ENCODE measurements at places on chromosomes 7 and 10.

GRCh38 chr10:24969841-24970281 is 17.5 kb upstream of the PRTFDC1 start:
- DNase-seq = no peak

DNA sequence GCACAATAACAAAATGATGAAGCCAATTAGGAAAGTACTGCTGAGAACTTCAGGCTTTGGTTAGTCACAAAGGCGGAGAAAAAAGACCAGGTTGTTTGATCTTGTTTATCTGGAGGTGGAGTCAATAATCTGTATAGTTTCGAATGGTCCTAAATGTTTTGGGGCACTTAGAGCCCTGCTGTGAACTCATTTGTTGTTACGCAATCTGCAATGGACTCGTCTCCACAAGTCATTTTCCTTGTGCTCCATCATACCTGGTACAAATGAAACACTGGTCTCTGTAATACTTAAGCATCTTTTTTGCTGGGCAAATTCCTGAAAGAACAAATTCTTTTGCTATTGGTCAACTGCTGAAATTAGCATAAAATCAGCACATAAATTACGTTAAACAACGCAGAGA is 430.5 kb downstream of the GATA3 start:
- DNase-seq = no peak

- no peak for DNase-seq
Observed at GRCh38 chr7:2120251-2120660, 112.5 kb downstream of the MAD1L1 start.

- peak; percentile 6 for DNase-seq
Observed at GRCh38 chr7:84425702-84426259, 231.2 kb upstream of the SEMA3A start.

DNA sequence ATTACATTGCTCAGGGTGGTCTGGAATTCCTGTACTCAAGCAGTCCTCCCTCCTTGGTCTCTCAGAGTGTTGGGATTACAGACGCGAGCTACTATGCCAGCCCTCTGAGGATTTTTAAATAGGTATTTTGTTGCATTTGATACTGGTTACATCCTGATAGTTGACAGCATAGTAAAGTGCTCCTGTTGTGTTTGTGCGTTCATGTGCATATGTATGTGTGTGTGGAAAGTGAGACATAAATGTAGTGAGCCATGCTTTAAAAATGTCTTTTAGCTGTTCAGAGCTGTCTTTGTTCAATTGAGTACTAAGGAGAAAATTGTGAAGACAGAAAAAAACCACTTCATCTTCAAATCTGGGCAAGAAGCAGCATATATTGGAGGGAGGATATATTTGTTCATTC is 27.8 kb downstream of the ZNRF2 start:
- DNase-seq = no peak

GRCh38 chr7:95700917-95701316 is 71.4 kb upstream of the DYNC1I1 start:
- no peak for DNase-seq

GRCh38 chr10:58756130-58756719 is 243.6 kb downstream of the BICC1 start:
- DNase-seq = no peak

DNA sequence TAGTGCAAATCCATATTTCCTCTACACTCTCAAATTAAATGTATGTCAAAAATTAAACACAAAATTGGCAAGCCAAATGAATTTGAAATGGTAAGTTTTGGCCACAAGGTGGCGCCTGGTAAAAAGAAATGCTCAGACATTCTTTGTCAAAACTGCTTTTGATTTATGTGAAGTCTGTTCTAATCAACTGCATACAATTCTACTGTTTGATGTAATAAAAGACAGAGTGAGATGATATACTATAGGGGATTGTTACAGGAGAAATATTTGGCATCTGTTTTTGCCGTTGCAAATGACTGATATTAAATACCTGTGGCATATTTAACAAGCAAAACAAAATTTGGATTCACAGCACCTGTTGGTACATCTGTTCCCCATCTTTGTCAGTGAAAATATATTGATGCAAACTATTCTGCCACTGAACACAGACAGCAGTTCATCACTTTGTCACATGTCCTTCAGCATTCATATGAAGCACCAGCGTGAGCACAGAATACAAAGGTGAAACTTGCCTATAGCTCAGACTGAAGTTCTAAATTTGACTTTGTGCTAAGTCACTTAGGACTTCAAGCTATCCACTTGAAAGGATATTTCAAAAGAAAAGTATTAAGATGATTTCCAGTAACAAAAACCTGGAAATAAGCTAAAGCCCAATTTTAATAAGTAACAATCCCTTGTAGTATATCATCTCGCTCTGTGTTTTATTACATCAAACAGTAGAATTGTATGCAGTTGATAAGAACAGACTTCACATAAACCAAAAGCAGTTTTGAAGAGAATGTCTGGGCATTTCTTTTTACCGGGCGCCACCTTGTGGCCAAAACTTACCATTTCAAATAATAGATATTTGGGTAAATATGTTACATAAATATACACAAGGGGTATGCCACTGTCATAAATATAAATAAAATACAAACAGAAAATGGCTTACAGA is 10.2 kb upstream of the CH25H start:
- peak; percentile 27 for DNase-seq

DNA sequence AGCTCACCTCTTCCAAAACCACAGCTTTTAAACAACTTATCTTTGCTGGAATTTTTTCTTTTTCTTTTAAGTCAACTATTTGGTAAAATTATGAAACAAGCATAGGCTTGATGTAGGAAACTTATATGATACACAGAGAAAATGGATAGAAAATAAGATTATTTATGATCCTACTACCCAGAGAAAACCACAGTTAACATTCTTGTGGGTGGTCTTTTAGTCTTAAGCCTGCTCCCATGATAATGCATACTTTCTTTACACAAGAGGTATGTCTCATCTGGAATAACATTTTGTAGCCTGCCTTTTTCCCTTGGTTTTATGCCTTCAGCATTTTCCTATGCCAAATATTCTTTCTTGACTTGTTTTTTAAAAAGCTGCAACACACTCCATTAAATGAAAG is 21.4 kb downstream of the PLPP4 start:
- DNase-seq = no peak

GRCh38 chr10:21176934-21177480 is 279.9 kb upstream of the NEBL start:
- DNase-seq = no peak

- DNase-seq = no peak
Observed at GRCh38 chr7:16986755-16987154, 105.0 kb upstream of the AGR3 start.

DNA sequence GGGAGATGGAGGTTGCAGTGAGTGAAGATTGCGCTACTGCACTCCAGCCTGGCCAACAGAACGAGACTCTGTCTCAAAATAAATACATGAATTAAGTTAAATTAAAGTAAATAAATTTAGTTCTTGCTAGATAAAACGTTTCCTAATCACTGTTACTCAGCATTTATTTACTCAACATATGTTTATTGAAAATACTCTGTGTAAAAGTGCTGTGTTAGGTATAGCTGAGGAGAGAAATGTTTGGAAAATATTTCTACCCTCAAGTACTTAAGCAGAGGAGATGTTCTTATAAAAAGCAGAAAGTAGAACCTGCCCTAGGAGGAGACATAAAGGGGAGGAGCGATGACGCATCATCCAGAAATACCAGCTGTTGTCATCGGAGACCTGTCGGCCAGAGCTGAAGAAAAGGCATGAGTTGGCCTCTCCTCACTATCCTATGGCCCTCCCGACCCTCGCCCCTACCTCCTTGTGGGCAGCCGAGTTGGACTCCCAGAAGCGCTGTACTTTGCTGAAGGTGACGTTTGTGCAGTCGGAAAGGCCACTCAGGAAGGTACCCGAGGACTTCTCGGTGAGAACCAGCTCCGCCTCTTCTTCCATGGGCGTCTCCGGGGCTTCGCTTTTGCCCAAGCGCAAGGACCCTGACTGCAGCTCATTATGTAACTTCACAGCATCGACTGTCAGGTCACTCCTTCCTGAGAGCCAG is 1.1 kb downstream of the RRP12 start:
- DNase-seq = peak; percentile 38

DNA sequence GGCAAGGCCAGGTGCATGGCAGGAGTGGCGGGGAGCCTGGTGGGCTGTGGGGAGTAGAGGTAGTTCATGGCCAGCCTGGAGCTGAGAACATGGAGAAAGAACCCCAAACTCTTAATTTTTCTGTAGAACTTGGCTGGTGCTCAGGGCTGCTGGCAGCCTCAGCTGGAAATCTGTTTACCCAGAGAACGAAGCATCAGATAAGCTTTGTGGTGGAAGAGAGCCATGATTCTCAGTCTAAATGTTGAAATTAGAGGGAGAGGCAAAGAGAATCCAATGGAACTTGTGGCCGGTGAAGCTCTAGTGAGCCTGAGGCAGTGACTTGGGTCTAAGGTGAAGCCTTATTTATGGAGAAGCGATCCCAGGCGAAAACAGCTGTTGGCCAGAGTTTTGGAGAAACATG is 126.4 kb downstream of the CCDC3 start:
- no peak for DNase-seq

DNA sequence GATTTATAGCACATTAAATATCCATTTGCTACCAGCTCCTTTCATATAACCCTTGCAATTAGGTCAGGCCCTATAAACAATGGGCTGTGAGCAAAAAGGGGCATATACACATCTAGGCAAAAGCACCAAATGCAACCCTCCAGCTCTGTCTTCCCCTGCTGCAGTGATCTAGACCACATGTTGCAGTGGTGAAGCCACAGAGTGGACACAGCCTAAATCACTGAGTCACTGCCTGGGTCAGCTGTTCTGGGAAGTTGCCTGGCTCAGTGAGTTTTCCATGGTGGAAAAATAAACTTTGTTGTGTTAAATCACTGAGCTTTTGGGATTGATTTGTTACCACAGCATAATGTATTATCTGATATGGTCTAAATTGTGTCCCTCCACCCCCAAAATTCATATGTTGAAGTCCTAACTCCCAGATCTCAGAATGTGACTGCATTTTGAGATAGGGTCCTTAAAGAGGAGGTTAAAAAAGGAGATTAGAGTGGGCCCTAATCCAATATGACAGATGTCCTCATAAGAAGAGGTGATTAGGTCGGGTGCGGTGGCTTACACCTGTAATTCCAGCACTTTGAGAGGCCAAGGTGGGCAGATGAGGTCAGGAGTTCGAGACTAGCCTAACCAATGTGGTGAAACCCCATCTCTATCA is 70.4 kb downstream of the ZFAND4 start:
- no peak for DNase-seq

GRCh38 chr10:13707156-13707881 is 120.6 kb downstream of the PRPF18 start:
- no peak for DNase-seq

DNA sequence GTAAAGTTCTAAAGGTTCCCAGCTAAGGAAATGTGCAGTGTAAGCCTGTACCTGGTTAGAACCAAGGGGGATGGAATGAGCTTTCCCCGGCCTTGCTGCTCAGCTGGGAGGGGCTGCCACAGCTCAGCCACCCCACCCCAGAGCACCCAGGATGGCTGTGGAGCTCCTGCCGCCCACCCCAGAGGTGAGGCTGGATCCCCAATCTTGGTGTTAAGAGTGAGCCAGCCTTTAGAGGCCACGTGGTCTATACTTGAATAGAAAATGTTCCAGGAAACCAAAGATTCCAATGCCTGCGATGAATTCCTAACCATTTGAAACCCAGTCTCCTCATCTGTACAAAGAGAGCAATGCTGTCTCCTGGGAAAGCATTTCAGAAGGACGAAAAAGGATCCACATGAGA is 16.5 kb downstream of the DIP2C start:
- no peak for DNase-seq

DNA sequence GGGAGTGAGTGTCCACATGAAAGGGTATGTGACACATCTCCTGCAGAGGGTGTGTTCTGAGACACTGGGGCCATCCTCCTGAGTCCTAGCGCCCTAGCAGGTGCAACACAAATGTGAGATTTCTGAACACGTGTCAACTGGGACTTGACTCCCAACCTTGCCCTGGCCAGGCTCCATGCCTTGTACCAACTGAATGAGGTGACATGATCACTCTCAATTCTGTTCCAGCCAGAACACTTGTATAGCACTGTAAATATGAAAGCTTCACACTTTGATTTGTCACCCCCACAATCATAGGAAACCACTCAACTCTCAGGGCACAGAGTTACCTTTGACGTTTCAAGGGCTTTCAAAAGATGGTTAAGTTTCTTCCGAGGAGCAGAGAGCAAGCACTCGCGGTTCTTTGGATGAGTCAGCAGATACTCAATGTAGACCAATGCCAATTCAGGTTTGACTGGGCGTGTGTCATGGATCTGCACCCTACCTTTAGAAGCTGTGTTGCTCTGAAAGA is 48.6 kb downstream of the NCAPG2 start:
- no peak for DNase-seq

GRCh38 chr7:133290676-133291333 is 37.9 kb downstream of the EXOC4 start:
- no peak for DNase-seq

DNA sequence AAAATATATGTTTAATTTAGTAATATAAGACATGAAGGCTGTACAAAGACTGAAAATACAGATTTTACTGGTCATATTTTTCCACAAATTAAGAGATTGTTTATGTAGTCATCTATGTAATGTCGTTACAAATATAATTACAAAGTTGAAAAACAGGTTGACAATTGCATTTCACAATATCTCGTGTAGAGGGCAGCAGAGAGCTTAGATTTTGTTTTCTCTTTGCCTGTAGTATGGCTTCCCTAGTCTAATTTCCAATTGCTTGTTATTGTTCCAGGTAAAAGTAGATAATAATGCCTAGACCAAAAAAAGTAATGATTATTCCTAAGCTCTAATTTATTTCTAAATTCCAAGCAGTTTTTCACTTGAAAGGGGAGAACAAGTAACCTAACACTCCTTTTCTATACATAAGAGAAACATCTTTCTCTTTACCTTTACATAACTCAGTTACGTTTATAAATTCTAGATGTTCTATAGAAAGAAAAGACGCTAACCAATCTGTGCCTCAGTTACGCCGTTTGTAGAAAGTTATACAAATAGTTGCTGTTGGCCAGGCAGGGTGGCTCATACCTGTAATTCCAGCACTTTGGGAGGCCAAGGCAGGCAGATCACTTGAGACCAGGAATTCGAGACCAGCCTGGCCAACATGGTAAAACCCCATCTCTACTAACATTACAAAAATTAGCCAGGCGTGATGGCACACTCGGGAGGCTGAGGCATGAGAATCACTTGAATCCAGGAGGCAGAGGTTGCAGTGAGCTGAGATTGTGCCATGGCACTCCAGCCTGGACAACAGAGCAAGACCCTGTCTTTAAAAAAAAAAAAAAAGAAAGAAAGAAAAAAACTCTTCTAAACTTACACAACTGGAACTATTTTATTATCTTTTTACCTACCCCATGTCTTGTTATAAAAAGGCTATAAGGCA is 30.0 kb downstream of the NET1 start:
- DNase-seq = peak; percentile 56

- DNase-seq = no peak
Observed at GRCh38 chr10:127743205-127743604, 6.2 kb downstream of the FOXI2 start.

GRCh38 chr7:96284835-96285234 is 37.1 kb downstream of the SLC25A13 start:
- DNase-seq = no peak

DNA sequence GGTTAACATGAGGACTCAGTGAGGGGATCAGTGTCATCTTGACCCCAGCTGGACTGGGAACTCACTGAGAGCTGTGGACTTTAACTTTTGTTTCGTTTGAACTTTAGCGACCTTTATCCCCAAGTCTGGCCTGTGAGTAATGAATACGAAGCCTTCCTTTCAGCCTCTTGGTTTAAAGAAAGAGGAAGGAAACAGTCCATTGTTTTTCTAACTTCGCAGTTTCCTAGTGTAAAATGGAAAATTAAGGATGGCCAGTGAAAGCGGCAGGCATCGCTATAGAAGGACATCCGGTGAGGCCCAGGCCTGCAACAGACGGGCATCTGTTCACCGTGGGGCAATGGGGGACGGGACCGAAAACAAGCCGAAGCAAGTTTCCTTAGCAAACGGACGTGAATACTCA is 44.1 kb upstream of the ADO start:
- no peak for DNase-seq
